CD4-positive, alpha-beta T cell (primary cell): ENCODE measurements at places on chromosomes 5 and 9. TPM values are rescaled to one million over a fixed set of nuclear protein-coding genes. Genes with fewer than 3 reads are reported as not detected.

GRCh38 chr5:95005811-95006210 is 279.1 kb downstream of the MCTP1 start:
- no peaks in the 10 kb centered on the region for H3K36me3 ChIP-seq
- H3K27ac ChIP-seq = no peak overlapping the region
- no peaks in the 10 kb centered on the region for H3K4me1 ChIP-seq
- H3K4me3 ChIP-seq = no peak overlapping the region
- no peaks in the 10 kb centered on the region for H3K27me3 ChIP-seq

DNA sequence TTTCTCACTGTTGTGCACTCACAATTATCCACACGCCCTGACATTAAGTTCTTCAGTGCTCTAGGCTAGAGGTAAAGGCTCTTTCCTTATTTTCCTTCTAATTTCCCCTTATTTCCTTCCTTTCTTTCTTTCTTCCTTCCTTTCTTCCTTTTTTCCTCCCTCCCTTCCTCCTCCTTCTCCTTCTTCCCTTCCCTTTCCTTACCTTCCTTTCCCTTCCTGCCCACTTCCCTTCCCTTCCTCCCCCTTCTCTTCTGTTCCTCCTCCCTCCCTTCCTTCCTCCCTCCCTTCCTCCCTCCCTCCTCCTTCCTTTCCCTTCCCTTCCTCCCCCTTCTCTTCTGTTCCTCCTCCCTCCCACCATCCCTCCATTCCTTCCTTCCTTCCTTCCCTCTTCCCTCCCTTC is 317.0 kb upstream of the IRX1 start:
- no peaks in the 10 kb centered on the region for H3K27me3 ChIP-seq
- no peaks in the 10 kb centered on the region for H3K36me3 ChIP-seq
- no peaks in the 10 kb centered on the region for H3K4me1 ChIP-seq

DNA sequence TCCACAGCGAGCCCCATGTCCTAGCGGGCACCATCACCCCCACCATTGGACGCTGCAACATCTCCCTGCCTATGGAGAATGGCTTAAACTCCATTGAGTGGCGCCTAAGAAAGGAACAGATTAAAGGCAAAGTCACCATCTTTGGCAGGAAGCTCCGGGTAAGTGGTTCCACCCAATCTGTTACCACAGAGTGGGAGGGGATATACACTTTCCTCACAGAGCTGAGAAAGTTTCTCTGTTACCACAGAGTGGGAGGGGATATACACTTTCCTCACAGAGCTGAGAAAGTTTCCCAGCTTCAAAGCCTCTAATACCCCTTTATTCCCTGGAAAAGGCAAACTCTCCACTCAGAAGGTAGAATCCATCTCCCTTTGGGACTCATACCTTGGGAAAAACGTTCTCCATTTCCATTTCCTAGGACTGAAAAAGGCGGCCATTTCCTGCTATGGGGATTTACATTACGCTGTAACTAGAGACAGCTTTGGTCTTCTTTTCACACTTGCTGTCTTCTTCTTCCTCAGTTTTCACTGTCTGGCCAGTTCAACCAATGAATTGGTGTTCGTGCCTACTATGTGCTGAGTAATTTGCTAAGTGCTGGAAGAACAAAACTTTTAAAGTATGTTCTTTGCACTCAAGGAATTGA is 63.4 kb upstream of the WWC1 start:
- no peak overlapping the region for H3K27ac ChIP-seq
- peak overlapping the region; percentile 40 for H3K4me3 ChIP-seq
- DNase-seq = peak; percentile 55
- no peaks in the 10 kb centered on the region for H3K36me3 ChIP-seq
- no peaks in the 10 kb centered on the region for H3K27me3 ChIP-seq

DNA sequence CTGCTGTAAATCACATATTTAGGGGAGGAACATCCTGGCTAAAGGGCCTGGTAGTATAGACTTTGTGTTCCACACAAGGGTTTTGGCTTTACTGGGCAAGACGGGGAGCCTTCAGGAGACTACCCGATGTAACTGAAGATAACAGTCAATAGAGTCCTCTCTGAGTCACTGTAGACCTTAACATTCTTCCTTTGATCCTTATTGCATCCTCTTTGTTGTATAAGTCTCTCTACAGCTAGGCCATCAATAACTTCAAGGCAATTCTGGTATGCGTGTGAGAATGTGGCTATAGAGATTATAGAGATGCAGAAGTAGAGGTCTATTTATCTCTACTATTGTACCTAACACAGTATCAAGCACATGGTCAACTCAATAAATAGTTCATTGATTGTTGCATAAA is 67.3 kb upstream of the STK32A start:
- H3K36me3 ChIP-seq = no peaks in the 10 kb centered on the region
- no peak overlapping the region for H3K27ac ChIP-seq
- H3K27me3 ChIP-seq = no peaks in the 10 kb centered on the region
- no peak for DNase-seq

- no peak overlapping the region for H3K4me3 ChIP-seq
- no peaks in the 10 kb centered on the region for H3K36me3 ChIP-seq
- no peak overlapping the region for H3K27ac ChIP-seq
- DNase-seq = no peak
These were observed 30.5 kb upstream of the DAB2IP start for GRCh38 chr9:121620777-121621449.

Gene LEAP2
- total RNA-seq = 0.30 TPM

Gene SYK
- 1.1 TPM for total RNA-seq
